ENCODE measurements at places on chromosomes 5 and 9. TPM values are rescaled to one million over a fixed set of nuclear protein-coding genes. Genes with fewer than 3 reads are reported as not detected.

GRCh38 chr5:173391031-173391430, 62.8 kb upstream of the STC2 start:
- no peak for DNase-seq

DNA sequence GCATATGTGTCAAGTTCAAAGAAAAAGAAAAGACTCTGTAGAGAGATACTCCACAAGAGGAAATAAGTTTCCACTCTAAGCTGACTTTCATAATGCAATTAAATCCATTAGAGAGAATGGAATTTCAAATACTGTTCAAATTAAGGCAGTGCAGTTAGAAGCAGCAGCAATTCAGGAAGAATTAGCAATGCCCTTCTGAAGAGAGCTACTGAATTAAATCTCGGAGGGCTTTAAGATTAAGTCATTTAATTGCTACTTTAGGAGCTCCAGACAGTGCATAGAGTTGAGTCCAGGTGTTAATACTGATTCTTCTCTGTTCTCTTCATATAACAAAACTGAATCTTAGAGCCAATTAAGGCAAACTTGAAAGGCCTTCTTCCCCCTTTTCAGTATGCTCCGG, 8.5 kb downstream of the CDH12 start:
- DNase-seq, result no peak

DNA sequence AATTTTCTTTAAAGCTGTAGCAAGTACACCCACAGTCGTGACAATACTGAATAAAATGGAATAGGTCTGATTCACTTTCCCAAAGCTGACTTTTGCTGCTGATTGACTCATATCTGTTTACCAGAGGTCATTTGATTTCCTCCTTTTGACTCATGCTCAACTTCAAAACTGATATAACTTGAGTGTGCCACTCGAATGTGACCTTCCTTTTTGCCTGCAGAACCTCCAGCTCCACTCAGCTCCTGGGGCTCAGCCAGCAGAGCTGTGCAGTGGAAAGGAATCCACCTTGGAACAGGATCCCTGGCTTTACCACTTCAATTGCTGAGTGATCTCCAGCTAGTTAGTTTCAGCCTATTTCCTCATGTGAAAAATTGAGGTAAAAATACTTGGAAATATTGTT, 84.1 kb downstream of the FEM1C start:
- peak; percentile 92 for DNase-seq

- DNase-seq, result no peak
These were observed 319.3 kb upstream of the ADAMTSL1 start for GRCh38 chr9:18154661-18155060.

DNA sequence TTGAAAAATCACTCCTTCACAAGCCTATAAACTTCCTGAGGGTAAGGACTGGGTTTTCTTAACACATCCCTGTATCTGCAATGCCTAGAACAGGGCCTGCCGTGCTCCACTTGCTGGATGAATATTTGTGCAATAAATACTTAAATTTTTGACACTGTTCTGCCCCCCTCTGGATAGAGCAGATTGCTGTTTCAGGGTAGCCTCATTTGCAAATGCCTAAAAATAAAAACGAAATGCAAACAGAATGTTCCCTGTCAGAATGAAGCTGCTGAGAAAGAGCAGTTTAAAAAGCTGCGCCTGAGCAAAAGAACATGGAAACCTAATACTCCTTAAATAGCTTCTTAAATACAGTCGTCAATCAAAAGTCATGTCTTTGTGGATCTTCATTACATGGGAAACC, 385.3 kb downstream of the PRELID2 start:
- no peak for DNase-seq

GRCh38 chr9:91199739-91200497, 161.8 kb downstream of the AUH start:
- DNase-seq, result peak; percentile 43

DNA sequence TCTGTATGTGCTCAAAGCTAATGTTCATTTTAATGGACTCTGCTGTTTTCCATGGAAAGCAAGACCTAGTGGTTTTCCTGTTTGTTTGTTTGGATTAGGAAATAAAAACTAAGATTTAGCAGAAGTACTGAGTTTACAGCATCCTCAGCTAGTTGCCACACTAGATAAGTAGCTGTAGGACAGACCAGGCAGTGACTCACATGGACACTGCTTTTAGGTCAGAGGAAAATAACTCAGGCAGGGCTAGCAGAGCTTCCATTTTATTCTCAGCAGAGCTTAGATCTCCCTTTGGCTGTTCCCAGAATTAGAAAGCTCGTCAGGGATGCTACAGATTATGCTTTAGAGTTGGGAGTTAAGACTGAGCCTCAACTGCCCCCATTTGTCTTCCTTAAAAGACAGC, 204.4 kb downstream of the SH3GL2 start:
- DNase-seq, result no peak

GRCh38 chr5:169423580-169424278, 122.8 kb upstream of the SLIT3 start:
- DNase-seq, result no peak

GRCh38 chr9:129414377-129414992, 206.4 kb downstream of the C9orf50 start:
- peak; percentile 23 for DNase-seq

DNA sequence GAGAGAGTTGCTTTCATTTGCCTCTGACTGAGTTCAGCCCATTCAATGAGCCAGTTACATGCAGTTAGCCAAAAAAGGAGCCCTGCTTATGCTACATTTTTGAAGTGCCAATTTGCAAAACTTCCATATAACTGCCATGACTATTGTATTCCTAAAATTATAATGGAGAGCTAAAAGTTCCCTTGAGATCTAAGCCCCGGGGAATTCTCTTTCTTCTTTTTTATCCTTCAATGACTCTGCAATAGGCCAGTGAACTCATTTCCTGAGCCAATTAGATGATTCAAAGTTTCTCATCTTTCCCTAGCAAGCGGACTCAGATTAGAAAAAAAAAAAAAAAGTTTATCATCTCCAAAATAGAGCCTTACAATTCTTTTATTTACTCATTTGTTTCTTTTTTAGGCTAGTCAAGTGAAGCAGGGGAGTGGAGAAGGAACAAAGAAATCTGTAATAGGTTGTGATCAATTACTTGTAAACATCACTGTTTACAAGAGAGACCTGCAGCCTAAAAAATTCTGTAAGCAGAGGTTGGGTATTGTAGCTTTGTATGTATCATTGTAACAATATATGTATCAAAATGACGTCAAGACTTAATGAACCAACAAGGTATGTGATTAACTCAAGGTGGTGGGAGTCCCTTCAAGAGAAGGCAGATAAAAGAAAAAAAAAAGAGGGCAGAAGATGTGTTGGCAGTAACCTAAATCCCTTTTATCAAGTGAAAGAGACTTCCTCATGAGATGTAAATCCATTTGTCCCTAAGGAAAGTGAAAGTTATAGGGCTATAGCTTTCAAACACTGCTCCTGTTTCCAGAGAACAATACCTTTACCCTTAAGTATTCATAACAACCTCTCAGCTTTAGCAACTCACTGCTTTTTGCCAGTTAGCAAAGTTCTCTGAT, 48.7 kb upstream of the HOMER1 start:
- peak; percentile 46 for DNase-seq

GRCh38 chr9:99092643-99093491, 12.0 kb upstream of the TGFBR1 start:
- DNase-seq, result no peak

DNA sequence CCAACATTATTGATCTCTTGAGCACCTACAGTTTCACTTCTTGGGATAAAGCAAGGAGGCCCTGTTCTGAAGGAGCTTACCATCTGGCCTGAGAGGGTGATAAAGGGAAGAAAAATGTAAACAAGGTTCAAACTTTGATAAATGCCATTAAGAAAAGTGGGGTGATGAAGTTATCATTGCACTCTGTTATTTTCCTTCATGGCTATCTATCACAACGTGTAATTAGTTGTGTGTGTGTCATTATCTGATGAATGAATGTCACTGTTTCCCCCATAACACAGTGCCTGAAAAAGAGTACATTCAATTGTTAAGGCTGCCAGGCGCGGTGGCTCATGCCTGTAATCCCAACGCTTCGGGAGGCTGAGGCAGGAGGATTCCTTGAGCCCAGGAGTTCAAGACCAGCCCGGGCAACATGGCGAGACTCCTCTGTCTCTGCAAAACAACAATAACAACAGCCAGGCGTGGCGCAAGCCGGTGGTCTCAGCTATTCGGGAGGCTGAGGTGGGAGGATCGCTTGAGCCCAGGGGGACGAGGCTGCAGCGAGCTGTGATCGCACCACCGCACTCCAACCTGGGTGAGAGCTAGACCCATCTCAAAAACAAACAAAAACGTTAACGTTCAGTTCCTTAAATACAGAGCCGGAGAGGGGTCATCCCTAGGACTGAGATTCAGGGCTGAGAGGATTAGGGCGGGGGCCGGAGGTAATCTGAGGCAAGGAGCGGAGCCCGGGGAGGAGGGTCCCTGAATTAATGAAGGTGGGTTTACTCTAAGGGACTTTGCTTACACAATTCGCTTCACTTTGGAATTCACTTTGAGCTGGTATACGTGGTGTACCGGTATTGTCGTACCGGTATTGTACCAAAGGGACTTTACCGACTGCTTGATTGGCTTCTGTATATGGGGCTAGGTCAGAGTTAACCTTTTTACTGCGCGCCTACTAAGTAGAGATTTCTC, 917 bp downstream of the NHP2 start:
- DNase-seq, result no peak

- DNase-seq, result no peak
These were observed 16.3 kb upstream of the DAB2 start for GRCh38 chr5:39440958-39441624.

- DNase-seq, result no peak
These were observed 3.1 kb downstream of the HMCN2 start for GRCh38 chr9:130268521-130269211.

DNA sequence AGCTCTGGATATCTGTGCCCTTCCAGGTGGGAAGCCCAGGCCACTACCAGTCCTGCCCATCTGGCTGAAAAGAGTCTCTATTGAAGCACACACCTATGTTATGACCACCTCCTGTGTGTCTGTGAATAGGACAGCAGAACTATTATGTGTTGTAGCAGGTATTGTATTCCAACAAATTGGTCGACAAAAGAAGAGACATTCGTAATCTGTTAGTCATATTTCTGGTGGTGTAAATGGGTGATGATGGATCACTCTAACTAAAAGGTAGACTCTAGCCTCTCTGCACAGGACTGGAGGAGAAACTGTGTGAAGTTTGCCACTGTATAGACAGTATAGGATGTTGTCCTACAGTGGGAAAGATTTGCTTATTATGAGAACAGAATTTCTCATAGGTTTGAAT, 416.1 kb downstream of the TMEM38B start:
- no peak for DNase-seq

DNA sequence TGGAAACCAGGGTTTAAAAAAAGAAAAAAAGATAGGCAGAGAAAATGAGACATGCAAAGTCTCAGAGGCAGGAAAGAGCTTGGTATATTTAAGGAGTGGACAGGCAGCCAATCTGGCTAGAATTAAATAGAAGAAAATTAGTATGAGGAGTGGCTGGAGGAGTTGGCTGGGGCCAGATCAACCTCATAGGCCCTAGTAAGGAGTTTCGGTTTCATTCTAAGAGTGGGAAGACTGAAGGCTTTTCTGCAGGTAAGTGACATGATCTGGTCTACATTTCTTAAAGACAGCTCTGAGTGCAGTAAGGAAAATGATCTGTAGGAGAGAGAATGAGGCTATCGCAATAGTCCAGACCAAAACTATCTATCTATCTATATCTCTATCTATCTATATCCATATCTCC, 27.5 kb downstream of the ADRB2 start:
- DNase-seq, result no peak

- DNase-seq, result peak; percentile 48
These were observed 76.3 kb upstream of the PCSK1 start for GRCh38 chr5:96509316-96509715.

DNA sequence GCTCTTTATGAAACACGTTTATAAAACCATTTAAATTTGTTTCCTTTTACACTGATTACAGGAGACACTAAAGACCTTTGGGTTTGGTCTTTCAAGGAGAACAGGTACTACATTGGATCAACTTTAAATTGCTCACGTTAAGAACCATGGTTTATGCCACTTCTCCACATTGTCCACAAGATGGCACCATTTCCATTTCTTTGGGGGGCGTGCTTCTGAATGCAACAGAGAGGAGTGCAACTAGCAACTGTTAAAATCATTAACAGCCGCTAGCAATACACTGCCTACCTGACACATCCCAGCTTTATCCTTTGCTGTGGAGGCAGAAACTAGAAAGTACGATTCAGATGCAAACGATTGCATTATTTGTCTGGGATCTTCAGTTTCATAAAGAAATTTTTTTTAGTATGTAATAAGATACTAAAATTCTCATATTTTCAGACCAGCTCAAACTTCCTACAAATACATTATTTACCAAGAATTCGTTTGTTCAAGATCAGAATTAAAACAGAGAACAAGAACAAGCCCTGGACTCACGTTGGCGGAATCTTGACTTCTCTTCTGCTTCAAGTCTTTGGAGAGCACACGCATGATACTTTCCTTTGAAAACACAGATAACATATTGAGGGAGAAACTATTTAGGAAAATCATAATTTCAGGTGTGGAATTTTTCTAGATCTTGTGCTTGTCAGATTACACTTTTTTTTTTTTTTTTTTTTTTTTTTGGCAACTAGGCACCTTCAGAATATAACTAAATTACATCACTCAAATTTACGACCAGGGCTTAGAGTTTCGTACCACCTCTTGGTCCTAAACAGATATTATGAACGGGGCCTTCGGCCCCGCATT, 702 bp downstream of the CDC20B start:
- peak; percentile 84 for DNase-seq

DNA sequence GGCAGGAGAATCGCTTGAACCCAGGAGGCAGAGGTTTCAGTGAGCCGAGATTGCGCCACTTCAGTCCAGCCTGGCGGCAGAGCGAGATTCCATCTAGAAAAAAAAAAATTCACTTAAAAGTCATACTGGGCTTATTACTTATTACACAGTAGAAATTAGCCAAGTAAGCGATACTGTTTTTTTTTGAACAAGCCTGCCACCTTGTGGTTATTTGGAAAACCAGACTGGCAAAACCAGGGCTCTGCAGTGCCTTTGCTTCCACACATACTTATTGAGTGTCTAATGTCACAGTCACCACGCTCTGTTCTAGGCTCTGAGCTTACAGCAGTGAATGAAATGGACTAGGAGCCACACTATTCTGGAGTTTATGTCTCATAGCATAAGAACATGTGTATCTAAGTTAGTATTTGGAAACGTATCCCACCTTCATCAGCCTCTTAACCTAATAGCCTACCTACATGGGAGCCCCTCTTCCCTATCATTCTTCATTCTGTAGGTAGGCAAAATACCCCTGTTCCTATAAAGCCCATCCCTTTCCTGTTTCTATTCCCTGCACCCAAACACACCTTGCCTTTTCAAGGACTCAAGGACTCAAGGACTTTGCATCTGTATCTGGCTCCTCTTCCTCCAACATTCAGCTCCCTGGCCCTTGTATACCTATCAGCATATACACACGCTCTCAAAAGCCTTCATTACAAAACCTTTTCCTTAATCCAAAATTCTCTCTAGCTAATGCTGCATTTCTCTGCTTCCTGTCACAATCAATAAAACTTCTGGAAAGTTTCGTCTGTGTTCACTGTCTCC, 13.9 kb upstream of the BASP1 start:
- DNase-seq, result peak; percentile 75

The DROSHA gene
- 105 TPM for total RNA-seq

The F12 gene
- total RNA-seq, result 3.1 TPM

The ORM1 gene
- not detected for total RNA-seq

The PCDHA8 gene
- total RNA-seq, result not detected

The BARHL1 gene
- not detected for total RNA-seq

The TMEM252 gene
- total RNA-seq, result 0.20 TPM

The ARRDC3 gene
- 147 TPM for total RNA-seq

The AHRR gene
- 2.4 TPM for total RNA-seq

The RANBP6 gene
- 54.0 TPM for total RNA-seq

All from renal cortical epithelial cell (primary cell).